ENCODE measurements at places on chromosomes 7 and 10. TPM values are rescaled to one million over a fixed set of nuclear protein-coding genes. Genes with fewer than 3 reads are reported as not detected.

The CCDC146 gene
- polyA plus RNA-seq, result 18.0 TPM

GRCh38 chr10:104349623-104350126 lies 4.0 kb upstream of the CFAP58 start:
- no peak for DNase-seq

DNA sequence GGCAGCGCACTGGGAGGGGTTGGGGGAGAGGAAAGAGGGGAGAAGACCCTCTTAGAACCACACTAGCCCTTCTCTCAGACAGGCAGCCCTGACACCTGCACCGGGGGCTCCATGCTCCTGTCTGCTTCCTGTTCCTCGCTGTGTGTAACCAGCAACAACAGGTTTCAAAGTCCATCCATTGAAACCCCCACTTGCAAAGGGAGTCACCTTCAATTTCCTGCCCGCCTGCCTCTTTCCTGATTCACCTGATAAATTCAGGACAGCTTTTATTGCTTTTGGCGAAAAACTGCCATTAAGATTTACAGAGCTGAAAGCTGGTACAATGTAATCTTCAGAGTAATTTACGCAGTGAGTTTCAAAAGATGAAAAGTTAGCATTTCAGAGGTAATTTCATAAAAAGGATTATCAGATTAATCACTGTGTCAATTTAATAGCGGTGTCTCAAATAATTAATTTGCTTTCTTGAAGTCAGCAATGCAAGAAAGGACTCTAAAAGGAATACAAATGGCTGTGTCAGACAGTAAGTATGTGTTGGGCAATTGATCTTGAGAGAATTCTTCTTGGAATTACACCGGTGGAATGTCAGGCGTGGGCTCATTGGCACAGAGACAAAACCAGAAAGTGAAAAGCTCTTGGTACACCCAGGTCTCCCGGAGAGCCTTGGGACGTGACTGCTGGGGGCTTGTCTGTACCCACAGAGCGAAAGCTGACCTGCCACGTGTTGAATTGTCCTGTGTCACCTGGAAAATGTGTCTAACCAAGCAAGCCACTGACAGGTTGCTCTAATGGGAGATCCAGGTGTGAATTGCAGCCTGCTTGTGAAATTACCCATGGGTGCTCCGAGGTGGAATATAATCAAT lies 60.7 kb downstream of the TMEM209 start:
- no peak for DNase-seq

- DNase-seq, result no peak
Observed at GRCh38 chr10:6497620-6498019, 82.5 kb downstream of the PRKCQ start.

DNA sequence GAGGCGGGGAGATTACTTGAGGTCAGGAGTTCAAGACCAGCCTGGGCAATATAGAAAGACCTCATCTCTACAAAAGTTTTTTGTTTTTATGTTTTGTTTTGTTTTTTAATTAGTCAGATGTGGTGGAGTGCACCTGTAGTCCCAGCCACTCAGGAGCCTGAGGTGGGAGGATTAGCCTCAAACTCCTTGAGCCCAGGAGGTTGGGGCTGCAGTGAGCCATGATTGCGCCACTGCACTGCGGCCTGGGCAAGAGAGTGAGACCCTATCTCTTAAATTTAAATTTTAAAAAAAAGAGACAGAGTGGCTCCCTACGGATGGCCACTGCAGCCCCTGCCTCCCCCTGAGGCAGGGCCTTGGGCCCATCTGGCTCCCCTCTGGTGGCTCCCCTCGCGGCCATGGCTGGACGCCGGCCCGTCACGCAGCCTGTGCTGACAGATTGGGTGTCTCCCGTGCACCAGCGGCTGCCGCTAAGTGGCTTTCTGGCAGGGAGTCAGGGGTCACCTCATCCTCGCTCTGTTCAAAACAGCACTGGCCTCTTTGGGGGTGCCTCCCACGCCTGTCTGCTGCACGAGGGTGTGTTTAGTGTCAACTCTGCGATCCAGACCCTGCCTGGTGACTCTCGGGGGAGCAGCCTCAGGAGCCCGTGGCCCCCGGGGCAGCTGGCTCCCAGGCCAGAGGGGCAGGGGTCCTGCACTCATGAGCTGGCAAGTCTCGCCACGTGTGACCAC lies 44.4 kb upstream of the ELN start:
- no peak for DNase-seq

The ELN gene
- polyA plus RNA-seq, result 275 TPM
